ENCODE measurements at places on chromosomes 7 and 10.

DNA sequence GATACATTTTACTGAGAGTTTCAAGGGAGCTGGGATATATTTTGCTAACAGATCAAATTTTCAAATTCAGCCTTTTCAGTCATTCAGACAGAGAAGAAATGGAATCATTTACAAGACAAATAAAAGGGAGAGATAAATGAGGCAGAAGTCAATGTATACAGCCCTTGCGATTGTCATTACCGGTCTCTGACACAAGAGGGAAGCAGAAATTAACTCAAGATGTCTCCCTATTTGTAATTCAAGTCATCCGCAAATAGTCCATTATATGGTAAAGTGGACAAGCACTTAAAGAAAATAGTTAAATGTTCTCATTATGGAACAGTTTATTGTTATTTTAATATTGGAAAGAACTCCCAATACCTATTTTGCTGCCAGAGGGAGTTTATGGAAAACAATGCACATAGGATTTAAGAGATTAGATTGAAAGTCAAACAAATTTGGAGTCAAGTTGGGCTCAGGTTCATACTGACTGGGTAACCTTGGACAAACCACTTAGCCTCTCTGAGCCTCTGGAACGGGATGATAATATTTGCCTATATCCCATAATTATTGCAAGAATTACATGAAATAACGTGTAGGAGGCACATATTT is 89.3 kb upstream of the PRKCQ start:
- peak; percentile 80 for DNase-seq

DNA sequence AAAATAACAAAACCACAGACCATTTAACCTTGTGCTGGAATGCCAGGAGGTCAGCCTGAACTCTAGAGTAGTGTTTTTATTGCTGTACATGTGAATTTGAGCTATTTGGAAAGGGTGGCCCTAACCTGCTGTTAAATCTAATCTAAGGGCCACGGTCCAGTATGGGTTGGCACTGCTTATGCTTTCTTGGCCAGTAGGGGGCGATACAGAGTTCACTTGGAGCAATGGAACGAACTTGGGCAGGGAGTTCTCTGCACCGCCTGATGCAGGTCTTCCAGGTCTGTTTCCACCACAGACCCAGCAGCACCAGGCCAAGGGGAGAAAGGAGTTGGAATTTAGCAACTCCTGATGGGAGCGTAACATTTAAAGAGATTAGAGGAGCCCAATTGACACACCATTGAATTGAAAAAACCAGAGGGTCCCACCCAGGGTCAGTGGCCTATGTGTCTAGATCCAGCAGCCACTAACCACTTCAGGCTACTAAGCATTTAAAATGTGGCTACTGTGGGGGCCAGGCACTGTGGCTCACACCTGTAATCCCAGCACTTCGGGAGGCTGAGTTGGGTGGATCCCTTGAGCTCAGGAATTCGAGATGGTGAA is 75.7 kb upstream of the EFCAB10 start:
- peak; percentile 28 for DNase-seq

DNA sequence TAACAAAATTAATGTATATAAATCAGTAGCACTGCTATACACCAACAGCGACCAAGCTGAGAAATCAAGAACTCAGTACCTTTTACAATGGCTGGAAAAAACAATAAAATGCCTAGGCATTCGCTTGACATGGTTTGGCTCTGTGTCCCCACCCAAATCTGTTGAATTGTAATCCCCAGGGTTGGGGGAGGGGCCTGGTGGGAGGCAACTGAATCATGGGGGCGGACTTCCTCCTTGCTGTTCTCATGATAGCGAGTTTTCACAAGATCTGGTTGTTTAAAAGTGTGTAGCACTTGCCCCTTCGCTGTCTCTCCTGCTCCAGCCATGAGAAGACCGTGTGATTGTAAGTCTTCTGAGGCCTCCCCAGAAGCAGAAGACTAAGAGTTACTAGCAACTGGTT is 8.6 kb downstream of the ZNF786 start:
- DNase-seq: no peak

- no peak for DNase-seq
These were observed 20.1 kb upstream of the HDAC9 start for GRCh38 chr7:18475488-18475887.

DNA sequence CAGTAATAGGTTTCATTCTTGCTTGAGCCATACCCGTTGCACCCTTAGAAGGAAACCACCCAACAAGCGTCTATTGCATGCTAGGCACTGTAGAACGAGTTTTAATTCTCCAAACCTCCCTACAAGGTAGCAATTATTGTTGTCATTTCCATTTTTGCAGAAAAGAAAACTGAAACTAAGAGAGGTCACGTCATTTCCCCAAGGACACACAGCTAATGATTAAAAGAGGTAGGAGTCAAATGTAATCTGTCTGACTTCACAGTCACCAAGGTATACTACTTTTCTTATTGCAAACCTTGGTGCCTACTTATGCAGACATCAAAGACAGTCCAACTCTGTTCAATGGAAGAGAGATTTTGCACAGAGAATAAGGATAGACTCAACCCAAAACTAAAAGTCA is 49.1 kb upstream of the C1QL3 start:
- no peak for DNase-seq

DNA sequence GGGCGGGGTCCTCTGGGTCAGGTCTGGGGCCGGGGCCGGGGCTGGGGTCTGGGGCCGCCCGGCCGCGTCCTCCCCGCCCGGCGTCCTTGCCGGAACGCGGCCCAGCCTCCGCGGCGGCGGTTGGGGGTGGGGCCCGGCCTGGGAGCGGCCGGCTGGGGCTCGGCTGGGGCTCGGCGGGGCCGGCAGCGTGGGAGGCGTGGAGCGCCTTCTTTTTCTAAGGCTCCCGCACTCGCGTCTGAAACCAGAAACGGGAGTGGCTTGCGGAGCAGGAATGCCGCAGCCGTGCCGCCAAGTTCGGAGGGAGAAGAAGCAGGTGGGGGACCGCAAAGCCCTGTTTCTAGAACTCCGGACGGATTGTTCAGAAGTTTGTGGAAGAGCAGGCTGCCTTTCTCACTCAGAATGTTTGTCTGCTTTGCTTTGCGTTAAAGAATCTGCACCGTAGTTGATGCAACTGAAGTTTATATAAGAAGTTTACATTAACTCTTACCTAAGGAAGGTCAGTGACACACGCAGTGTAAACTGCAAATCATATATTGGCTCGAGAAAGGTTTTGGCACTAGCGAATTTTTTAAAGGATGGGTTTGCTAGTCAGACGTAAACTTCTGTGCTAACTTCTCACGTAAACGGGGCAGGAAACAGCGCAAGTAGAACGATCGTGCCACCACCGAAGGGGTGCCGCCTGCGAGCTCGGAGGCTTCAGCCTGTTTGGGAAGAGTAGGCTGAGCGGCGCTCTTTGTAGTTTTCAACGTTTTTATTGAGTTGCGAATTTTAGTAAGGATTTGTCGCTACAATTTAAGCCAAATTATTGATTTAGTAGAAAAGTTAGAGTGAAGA is 729 bp downstream of the DNAJB6 start:
- DNase-seq: peak; percentile 61

- DNase-seq: no peak
These were observed 76.5 kb downstream of the FAM53B start for GRCh38 chr10:124667425-124668345.

- peak; percentile 65 for DNase-seq
These were observed 293.5 kb upstream of the IMMP2L start for GRCh38 chr7:111855842-111856227.

DNA sequence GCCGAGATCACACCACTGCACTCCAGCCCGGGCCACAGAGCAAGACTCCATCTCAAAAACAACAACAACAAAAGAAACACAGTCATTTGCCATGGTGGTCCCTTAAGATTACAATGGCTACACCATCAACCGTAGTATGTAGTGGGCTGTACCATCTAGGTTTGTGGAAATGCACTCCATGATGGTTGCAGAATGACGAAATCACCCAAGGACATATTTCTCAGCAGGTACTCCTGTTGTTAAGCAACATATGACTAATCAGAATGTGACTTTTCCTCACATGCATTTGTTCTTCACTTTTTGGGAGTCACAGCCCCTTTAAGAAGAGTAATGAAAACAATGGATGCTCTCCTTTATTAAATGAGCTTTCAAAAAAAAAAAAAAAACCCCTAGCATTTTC is 11.0 kb downstream of the SVIL start:
- DNase-seq: peak; percentile 61

DNA sequence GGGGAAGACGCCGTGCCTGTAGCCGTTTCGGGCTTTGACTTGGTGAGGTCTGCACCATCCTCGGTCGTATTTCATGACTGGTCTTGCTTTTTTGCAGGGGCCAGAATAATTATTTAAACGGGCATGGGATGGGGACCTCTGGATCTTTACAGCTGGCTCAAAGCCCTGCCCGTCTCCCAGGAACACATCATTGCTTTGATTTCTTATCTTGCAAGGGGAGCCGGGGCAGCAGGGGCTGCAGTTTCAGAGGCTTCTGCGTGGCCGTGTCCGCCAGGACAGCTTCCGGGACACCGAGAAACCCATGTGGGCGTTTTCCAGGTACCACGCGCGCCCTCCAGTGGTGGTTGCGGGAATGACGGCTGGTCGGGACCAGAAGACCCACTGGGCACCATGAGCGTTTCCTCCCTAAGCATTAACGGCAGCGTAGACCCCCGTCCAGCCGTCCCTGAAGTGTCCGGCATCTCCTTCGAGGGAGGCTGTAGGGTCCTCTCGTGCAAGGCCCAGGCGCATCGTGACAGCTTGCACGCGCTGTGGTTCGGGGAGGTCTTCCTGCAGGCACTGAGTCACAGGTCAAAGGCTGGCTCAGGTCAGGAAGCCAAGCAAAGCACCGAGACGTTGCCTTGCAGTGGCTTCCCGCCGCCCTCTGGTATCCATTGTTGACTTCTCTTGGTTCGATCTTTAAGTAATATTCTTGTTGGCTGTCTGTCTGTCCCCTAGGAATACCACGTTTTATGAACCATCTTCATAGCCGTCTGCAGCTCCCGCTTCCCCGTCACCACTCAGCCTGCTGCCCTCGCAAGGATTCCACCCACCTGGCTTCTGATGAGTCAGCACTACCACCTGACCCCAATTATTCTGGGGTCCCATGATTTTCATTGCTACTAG is 16.2 kb upstream of the ZFAND2A start:
- peak; percentile 73 for DNase-seq

DNA sequence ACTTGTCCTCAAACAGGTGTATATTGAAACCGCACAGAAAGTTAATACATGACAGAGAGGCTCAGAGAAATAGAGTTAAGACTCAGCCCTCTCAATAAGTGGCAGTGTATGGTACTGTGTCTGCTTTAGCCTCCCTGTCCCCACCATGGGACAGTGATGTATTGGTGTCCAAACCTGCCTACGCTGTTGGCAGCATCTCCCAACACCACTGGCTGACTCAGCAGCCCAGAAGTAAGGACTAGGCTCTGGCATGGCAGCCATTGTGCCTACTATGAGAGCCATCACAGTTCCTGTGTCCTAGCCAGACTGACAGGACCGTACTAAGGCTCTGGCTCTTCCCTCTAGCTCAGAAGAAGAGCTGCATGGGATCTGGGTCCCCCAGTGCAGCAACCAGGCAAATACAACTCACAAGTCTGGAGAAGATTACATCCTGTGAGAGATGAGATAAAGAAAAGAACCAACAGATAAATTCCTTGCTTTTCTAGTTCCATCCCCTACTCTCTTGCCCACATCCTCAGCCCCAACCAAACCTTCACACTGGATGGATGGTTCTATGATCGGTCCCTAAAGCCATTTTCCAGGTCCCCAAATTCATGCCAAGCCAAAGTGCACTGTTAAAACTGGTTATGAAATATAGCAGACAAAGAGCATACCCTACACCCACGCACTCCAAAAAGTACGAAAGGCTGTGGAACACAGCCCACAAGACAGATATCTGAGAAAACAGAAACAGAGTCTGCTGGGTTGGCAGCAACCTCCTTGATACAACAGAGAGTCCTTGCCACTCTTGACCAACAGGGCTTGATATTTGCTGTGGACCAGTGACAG is 44.1 kb upstream of the DMTF1 start:
- DNase-seq: no peak

DNA sequence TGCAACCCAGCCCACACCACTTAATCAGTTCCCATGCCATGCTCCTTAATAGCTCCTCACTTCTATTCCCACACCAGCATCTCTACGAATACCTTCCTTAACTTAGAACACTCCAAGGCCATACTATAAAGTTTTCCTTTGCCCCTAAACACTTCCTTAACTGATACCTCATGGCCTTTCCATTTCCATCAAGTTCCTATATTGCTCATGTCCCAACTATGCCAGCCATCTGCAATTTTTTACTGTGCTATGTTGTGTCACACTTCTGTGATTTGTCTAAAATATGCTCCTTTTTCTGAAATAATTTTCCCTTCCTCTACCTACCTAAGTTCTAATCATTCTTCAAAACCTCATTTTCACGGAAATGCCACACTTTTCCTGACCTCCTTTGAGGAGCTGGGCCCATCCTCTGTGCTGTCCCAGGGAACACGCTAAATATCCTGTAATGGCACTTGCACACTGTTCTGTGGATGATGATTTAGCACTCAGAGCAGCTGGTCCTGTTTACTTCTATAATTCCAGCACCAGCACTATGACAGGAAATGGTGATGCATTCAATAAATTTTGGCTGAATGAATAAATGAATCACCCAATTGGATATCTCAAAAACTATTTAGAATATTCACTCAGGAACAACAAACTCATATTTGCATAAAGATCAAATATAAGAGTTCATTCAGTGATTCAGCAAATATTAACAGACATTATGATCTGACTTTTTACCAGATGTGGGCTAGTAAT is 266.5 kb upstream of the HGF start:
- peak; percentile 86 for DNase-seq

DNA sequence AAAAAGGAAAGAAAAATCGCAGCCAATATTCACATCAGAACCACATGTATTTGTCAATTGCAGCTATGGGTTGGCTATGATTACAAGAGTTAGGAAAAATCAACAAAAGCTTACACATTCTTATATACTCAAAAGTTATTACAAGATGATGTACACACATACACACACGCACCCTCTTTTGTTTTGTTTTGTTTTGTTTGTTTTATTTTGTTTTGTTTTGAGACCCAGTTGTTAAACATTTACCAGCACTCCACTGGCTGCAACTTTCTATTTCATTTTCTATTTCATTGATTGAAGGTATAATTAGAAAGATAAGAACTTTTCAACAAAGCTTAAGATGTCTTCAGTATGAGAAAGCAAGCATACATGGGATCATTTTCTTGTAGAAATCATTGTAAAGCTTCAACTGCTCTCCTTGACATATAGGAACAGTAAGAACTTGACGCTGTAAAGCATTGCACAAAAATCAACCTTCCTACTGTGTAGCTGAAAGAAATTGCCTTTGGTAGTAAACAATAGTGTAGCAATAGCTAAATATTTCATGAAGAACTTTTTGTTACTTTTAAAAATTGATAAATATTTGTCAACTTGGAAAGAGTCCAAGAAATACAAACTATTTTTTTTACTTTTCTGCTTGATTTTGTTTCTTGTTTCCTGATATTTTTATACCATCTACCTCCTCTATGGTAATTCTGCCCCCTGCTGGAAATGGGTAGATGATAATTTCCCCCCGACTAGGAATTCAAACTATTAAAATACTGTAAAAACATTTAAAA is 205.9 kb downstream of the MBL2 start:
- DNase-seq: peak; percentile 81

GRCh38 chr7:132759482-132760243 is 183.4 kb upstream of the PLXNA4 start:
- DNase-seq: no peak

Measured in fibroblast of pulmonary artery (primary cell).